ENCODE measurements at places on chromosomes 2 and 18. TPM values are rescaled to one million over a fixed set of nuclear protein-coding genes. Genes with fewer than 3 reads are reported as not detected.

Gene SERPINB11
- not detected for total RNA-seq

DNA sequence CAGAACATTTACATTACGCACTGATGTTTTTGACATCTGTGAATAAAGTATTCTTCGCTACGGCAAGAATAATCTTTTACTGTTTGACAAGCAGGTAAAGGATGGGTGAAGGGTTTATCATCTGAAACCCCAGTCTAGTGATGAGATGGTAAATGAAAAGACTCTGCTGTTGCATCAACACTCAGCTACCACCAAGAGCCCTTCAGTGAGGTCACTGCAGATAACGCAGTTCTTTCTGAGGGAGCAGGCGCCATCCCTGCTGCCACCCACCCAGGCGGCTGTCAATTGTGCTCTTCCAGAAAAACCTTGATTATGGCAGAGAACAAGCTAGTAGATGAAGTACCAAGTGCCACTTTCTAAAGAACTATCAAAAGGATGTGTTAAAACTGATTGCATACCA is 58.7 kb downstream of the ABCG8 start:
- no peaks in the 10 kb centered on the region for H3K4me1 ChIP-seq
- H3K4me3 ChIP-seq: no peak overlapping the region
- no peak for DNase-seq
- H3K36me3 ChIP-seq: peaks cover 28% of the 10 kb centered on the region

Gene MAP2
- total RNA-seq: 2.0 TPM

- no peak overlapping the region for H3K27ac ChIP-seq
- no peak overlapping the region for H3K4me3 ChIP-seq
- no peaks in the 10 kb centered on the region for H3K27me3 ChIP-seq
Observed at GRCh38 chr2:152618193-152618564, 99.1 kb downstream of the PRPF40A start.

- H3K27me3 ChIP-seq: no peaks in the 10 kb centered on the region
- no peak overlapping the region for H3K4me3 ChIP-seq
- DNase-seq: no peak
- H3K4me1 ChIP-seq: no peaks in the 10 kb centered on the region
- H3K27ac ChIP-seq: no peak overlapping the region
Observed at GRCh38 chr2:151841047-151841424, 12.8 kb upstream of the ARL5A start.

Gene CEBPZ
- 17.4 TPM for total RNA-seq

GRCh38 chr2:239431536-239431935 is 30.7 kb upstream of the HDAC4 start:
- H3K27ac ChIP-seq: no peak overlapping the region
- no peaks in the 10 kb centered on the region for H3K27me3 ChIP-seq
- no peak for DNase-seq
- H3K4me1 ChIP-seq: no peaks in the 10 kb centered on the region
- no peaks in the 10 kb centered on the region for H3K36me3 ChIP-seq
- no peak overlapping the region for H3K4me3 ChIP-seq

- H3K27ac ChIP-seq: no peak overlapping the region
- no peak for DNase-seq
- no peaks in the 10 kb centered on the region for H3K27me3 ChIP-seq
- H3K4me1 ChIP-seq: no peaks in the 10 kb centered on the region
- H3K4me3 ChIP-seq: no peak overlapping the region
- no peaks in the 10 kb centered on the region for H3K36me3 ChIP-seq
Observed at GRCh38 chr2:86243950-86244733, 44.9 kb downstream of the MRPL35 start.

Gene HTR2B
- 0.92 TPM for total RNA-seq

DNA sequence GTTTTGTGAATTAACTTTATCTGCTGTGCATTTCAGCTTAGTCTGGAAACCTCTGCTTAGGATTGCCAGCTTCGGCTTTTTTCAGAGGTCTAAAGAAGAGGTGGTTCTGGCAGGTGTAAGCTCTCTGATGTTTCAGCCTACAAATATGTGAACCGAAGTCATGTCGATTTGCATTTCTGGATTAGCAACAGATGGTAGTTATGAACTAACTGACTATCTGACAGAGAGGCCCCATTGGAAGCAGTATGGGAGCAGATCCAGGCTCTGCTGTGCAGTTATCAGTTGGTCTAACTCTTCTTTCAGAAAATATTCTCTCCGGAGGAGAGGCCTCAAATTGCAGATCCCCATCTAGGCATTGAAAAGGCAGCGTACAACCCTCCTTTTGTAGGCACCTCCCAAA is 32.7 kb upstream of the SPRED2 start:
- H3K27me3 ChIP-seq: no peaks in the 10 kb centered on the region
- H3K36me3 ChIP-seq: no peaks in the 10 kb centered on the region
- no peak overlapping the region for H3K27ac ChIP-seq

DNA sequence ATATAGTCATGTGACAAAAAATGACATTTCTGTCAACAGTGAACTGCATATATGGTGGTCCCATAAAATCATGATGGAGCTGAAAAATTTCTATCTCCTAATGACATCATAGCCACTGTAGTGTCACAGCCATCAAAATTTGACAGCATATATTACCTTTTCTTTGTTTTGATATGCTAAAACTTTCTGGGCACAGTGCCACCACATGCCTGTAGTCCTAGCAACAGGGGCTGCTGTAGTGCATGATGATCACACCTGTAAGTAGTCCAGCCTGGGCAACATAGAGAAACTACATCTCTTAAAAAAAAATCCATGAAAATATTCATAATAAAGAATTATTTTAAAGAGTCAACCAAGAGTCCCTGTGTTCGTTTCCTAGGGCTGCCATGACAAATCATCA is 155.5 kb upstream of the SERTAD2 start:
- no peaks in the 10 kb centered on the region for H3K27me3 ChIP-seq
- H3K4me1 ChIP-seq: no peaks in the 10 kb centered on the region
- no peak overlapping the region for H3K27ac ChIP-seq
- no peak overlapping the region for H3K4me3 ChIP-seq
- no peak for DNase-seq

GRCh38 chr2:45889053-45889452 is 237.6 kb downstream of the PRKCE start:
- no peaks in the 10 kb centered on the region for H3K27me3 ChIP-seq
- H3K27ac ChIP-seq: no peak overlapping the region
- no peaks in the 10 kb centered on the region for H3K4me1 ChIP-seq

Gene LIPG
- total RNA-seq: 120 TPM

Gene AQP12B
- total RNA-seq: not detected

DNA sequence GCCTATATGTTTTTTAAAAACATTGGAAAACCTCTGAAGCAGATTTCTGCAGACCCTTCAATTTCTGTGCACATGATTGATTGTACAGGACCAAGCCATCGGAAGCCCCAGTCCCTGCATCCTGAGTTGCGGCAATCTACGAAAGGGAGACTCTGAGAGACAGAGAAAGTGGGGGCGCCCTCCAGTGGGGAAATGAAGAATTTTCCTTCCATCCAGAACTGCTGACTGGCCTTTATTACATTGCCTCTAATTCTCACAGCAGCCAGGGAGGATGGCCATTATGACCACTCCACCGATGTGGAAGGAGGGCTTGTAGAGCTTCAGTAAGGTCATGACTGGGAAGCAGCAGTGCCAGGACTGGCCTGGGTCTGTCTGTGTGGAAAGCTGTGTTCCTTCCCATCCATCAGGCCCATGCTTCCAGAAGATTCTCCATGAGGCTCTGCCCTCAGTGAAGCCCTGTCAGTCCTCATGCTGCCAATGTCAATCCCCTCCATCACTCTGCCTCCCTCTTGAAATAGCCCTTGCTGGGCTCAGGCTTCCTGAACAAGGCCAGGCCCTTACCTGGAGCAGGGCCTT is 20.0 kb upstream of the RESP18 start:
- H3K4me3 ChIP-seq: no peak overlapping the region
- H3K27me3 ChIP-seq: no peaks in the 10 kb centered on the region
- DNase-seq: no peak
- no peak overlapping the region for H3K27ac ChIP-seq
- H3K36me3 ChIP-seq: no peaks in the 10 kb centered on the region
- no peaks in the 10 kb centered on the region for H3K4me1 ChIP-seq

- peaks cover 2% of the 10 kb centered on the region for H3K4me1 ChIP-seq
- H3K27me3 ChIP-seq: no peaks in the 10 kb centered on the region
- H3K36me3 ChIP-seq: no peaks in the 10 kb centered on the region
- DNase-seq: no peak
Observed at GRCh38 chr2:205975082-205975949, 110.7 kb downstream of the INO80D start.

DNA sequence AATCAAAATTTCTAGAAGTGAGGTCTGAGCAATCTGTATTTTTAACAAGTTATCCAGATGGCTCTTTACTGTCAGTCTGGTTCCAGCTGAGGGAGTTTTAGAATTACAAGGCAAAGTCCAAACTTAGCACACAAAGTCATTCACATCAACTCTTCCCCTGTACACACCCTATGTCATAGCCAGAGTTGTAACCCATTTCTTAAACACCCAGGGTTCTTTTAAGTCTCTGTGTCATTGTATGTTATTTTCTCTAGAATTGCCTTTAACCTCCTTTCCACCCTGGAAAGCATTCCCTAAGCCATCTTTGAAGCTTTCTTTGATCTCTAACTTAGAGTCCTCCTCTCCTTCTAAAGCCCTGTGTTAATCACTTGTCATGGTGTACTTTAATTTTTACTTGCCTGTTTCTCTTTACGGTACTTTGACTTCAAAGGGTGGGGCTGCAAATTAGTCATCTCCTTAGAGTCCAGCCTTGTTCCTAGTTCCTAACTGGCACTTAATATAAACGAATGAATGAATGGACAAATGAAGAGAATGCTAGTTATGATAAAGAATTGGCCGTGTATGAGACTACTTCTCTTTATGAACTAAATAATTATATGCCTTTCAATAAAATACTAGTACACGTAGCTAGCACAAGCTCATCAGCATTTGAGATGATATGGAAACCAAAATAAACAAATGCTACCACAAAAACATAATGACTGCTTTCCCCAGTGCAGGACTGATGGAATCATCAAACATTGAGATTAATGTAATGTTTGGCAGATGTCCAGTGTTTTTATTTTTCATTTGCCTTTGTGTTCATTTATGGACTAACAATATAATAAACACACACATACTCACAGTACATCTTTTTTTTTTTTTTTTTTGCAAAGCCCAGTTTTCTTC is 11.9 kb upstream of the ACTR3 start:
- no peak overlapping the region for H3K4me3 ChIP-seq
- H3K27ac ChIP-seq: no peak overlapping the region
- no peak for DNase-seq
- H3K36me3 ChIP-seq: no peaks in the 10 kb centered on the region

- no peak overlapping the region for H3K4me3 ChIP-seq
- H3K36me3 ChIP-seq: no peaks in the 10 kb centered on the region
- H3K27me3 ChIP-seq: no peaks in the 10 kb centered on the region
- DNase-seq: no peak
- peaks cover 2% of the 10 kb centered on the region for H3K4me1 ChIP-seq
Observed at GRCh38 chr18:23970161-23971096, 44.1 kb upstream of the TTC39C start.

GRCh38 chr2:20145497-20146193 is 79.3 kb downstream of the SDC1 start:
- no peaks in the 10 kb centered on the region for H3K4me1 ChIP-seq
- H3K4me3 ChIP-seq: no peak overlapping the region
- H3K27ac ChIP-seq: no peak overlapping the region
- DNase-seq: no peak
- H3K27me3 ChIP-seq: no peaks in the 10 kb centered on the region
- H3K36me3 ChIP-seq: no peaks in the 10 kb centered on the region

DNA sequence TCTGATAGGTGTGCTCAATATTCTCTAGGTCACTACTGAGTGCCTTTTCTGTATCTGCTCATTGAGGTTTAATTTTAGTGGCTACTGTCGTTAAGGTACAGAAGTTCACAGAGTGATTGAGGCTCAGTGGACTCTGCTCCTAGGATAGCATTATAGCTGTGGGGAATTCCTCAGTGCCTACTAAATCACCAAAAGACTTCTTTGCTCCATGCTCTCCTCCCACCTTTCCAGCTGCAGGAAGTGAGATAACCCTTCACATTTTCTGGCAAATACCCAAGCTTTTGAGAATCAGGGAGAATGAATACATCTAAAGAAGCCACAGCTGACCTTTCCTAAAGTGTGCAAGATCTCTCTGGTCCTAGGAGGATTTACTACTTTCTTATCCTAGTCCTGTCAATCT is 95.2 kb upstream of the FSIP2 start:
- H3K27ac ChIP-seq: no peak overlapping the region
- no peak overlapping the region for H3K4me3 ChIP-seq
- H3K36me3 ChIP-seq: no peaks in the 10 kb centered on the region
- no peaks in the 10 kb centered on the region for H3K4me1 ChIP-seq
- DNase-seq: no peak

DNA sequence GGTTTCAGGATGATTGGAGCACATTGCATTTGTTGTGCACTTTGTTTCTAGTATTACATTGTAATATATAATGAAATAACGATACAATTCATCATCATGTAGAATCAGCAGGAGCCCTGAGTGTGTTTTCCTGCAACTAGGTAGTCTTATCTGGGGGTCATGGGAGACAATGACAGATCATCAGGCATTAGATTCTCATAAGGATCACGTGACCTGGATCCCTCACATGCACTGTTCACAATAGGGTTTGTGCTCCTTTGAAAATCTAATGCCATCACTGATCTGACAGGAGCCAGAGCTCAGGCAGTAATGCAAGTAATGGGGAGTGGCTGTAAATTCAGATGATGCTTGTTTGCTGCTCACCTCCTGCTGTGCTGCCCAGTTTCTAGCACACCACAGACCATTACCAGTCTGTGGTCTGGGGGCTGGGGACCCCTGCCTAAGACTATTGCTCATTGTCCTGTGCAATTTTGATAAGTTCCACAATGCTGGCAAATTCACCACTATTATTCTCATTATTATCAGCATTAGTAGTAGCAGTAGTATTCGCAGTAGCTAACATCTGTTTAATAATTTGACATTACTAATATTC is 428.7 kb upstream of the TNP1 start:
- H3K4me1 ChIP-seq: no peaks in the 10 kb centered on the region
- no peaks in the 10 kb centered on the region for H3K36me3 ChIP-seq
- no peak overlapping the region for H3K27ac ChIP-seq
- no peaks in the 10 kb centered on the region for H3K27me3 ChIP-seq
- no peak for DNase-seq
- H3K4me3 ChIP-seq: no peak overlapping the region

Gene POMC
- total RNA-seq: 0.40 TPM

DNA sequence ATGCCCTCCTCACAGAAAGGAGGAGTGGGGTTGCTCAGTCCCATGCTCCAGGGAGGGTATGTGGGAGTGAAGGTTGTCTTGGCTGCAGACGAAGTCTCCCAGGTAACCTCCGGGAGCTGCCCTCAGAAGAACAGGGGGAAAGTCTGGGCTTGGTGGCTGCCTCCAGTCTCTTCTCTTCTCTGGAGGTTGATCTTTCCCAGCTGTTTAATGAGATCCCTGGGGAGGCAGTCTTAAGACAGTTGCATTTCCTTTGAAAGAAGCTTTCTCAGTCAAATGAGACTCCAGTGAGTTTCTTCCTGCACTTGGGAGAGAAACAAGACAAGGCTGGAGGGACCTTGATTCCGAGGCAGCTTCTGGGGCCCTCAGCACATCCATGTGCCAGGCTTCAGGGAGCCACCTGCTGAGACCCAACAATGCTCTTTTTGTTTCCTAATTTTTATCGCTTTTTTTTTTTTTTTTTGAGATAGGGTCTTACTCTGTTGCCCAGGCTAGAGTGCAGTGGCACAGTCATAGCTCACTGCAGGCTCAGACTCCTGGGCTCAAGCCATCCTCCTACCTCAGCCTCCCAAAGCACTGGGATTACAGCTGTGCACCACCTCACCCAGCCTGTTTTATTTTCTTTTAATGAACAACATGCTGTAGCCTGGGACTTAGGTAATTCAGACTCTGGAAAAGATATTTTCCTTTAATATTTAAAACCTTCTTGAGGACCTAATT is 71.7 kb upstream of the TPO start:
- H3K36me3 ChIP-seq: no peaks in the 10 kb centered on the region
- no peak overlapping the region for H3K4me3 ChIP-seq
- no peak overlapping the region for H3K27ac ChIP-seq

Gene OTX1
- total RNA-seq: not detected

Gene RTTN
- total RNA-seq: 6.3 TPM

GRCh38 chr18:9731380-9731779 is 23.3 kb downstream of the RAB31 start:
- no peak overlapping the region for H3K27ac ChIP-seq
- no peaks in the 10 kb centered on the region for H3K36me3 ChIP-seq
- H3K27me3 ChIP-seq: no peaks in the 10 kb centered on the region

Measured in right lobe of liver (tissue), 6 donors.